Posterior vena cava (tissue), 2 donors: ENCODE measurements at places on chromosomes 11 and 22.

DNA sequence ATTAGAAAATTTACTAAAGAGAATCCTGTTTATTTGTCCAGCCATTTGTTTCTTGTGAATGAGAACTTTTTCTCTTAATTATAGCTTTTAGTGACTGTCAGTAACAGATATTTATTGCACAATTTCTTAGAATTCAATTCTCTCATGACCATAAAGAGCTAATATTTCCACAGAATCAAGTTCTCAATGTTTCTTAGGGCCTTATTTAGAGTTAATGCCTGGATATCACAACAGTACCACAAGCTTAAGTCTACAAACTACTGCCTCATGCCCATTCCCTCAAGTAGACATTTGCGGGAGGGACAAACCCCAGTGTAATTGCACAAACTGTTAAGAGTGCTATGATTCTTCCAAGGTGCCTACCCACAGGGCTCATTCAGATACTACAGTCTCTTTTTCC lies 199.7 kb upstream of the POU2AF2 start:
- DNase-seq = no peak

GRCh38 chr22:35264986-35265385 lies 7.7 kb downstream of the HMGXB4 start:
- DNase-seq = no peak

- peak; percentile 67 for DNase-seq
These were observed 60.9 kb upstream of the MYEOV start for GRCh38 chr11:69232821-69233743.

DNA sequence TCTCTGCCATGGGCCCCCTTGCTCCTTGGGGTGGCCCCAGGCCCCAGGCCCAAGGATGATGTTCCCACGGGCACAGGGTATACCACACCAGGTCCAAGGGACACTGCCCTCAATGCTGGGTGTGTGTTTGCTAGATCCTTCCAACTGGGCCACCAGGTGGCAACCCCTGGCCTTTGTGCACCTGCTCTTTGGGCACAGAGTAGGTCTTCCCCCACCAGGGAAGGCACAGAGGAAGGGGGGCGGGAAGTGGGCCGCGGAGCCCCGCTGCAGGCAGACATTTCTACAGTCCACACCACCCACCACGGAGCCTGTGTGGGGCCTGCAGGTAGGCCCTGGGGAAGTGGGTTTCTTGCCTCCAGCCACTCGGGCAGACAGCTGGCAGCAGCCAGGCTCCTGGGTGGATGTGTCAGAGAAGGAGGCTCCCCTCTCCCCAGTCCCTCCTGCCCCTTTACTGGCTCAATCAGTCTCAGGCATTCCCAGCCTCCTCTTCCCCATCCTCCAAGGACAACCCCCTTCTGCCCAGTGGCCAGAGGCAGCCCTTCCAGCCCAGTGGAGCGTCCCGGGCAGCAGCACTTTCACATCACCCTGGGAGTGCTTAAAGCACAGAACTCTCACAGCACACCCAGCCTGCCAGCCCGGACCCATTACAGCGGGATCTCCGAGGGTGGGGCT lies 21.6 kb downstream of the MAFF start:
- no peak for DNase-seq

GRCh38 chr11:95715777-95716241 lies 73.8 kb downstream of the FAM76B start:
- no peak for DNase-seq

DNA sequence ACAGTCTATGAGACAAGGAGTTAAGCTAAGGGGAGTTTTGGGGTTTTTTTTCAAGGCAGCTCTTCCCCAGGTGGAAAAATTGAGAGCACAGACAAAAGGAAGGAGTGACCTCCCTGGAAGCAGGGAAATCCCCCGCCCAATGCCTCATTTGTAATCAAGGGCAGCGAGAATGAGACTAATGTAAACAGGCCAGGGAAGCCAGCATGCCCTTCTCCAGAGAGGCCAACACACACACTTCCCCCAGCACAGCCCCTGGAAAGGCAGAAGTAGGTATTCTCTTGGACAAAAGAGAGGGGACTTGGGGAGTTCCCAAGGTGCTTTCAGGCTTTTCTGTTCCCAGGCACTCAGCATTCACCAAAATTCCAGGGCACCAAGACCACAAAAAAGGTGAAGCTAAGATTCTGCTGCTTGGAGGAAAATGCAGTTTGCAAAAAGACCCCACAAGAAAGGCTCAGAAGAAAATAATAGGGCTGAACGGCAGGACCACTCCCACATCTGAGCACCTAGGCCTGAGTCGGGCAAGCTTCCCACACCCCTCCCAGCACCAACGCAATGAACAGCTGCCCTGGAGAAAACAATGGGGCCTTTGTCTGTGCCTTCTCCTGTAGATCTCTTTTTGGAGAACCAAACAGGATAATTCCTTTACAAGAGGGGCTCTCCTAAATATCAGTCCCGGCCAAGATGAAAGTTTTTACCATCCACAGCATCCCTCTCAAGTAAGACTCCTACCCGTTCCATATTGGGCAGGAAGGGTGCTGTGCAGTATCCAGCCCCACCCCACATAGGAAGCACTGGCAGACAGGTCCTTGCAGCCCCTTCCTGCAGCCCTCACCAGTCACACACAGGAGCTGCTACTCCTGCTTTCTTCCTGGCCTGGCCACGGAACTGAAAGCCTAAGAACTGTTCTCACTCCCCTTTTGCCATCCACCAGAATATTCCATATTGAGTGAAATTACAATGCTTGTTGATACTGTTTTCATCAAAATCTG lies 70.7 kb upstream of the AKIP1 start:
- no peak for DNase-seq

DNA sequence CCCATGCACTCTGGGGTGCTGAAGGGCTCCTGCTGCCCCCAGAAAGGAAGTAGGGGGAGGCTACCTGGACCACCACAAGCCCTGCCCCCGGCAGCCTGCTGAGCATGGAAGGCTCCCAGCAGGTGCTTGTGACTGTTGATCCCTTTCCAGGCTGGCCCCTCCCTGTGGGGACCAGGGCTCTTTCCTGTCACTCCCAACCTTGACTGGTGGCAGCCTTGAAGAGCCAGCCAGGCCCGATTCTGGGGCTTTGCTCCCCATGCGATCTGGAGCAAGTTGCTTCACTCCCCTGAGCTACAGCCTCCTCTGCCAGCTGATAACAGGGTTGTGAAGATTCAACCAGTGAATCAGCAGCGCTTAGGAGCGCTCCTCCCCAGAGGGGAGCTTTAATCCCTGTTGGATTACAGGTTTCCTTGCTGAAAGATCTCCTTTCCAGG lies 4.6 kb upstream of the CST6 start:
- DNase-seq = no peak

- DNase-seq = no peak
These were observed 19.1 kb downstream of the RIC3 start for GRCh38 chr11:8149726-8150125.

DNA sequence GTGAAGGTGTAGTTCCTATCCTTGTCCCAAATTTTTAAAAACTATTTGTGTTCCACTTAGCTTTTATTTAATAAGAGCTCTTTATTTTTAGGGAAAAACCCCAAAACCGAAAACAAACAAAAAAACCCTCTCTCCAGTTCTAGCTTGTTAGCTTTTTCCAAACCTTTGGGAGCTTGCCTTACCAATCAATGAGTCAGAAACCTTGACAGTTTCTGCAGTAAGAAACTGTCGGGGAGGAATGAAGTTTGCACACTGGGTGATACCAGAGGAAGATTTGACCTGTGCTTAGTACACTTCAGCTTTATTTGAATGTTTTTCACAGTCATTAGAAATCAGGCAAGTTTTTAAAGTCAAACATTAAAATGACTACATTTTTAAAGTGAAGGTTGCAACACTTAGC lies 105.0 kb downstream of the FAT3 start:
- no peak for DNase-seq

DNA sequence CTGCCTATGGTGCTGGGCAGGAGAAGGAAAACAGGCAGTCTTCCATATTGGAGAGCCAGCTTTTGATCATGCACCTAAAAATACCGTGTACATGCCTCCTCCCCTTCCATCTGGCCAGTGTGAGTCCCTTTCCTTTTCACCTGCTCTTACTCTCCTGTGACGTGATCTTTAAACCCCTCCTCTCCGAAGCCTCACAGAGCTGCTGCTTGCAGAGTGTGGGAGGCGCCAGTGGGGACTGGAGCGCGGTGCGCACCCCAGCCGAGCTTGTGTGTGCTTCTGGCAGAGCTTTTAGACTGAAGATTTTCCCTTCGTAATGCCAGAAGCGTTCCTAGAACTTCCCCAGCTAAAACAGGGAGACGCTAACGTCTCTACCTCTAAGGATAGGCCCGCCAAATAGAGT lies 29.8 kb downstream of the MUC6 start:
- no peak for DNase-seq

GRCh38 chr11:59678118-59678812 lies 9.4 kb upstream of the PATL1 start:
- DNase-seq = no peak

GRCh38 chr11:130066338-130066737 lies 3.4 kb upstream of the APLP2 start:
- no peak for DNase-seq

- no peak for DNase-seq
These were observed 14.6 kb downstream of the DKK3 start for GRCh38 chr11:11993839-11994238.

GRCh38 chr11:110984147-110984546 lies 261.4 kb upstream of the POU2AF2 start:
- DNase-seq = no peak

DNA sequence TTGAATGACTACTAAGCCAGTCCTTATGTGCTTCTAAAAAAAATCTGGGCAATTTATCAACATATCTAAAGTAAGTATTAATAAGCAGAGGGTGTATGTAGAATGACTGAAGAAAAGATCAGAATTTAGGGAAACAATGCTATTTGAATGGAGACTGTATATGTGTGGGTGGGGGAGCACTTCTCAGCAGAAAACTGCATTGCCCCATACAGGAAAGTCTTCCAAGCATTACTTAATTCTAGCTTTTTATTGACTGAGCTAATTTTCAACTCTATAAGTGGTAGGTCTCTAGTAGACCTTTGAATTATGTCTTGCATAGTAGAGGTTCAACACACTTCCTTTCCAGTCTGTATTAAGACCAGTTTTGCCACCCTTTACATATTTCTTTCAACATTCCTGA lies 41.7 kb downstream of the CASP12 start:
- no peak for DNase-seq

GRCh38 chr11:61134801-61135257 lies 26.4 kb downstream of the VPS37C start:
- DNase-seq = peak; percentile 72

GRCh38 chr22:45731798-45732495 lies 60.3 kb downstream of the ATXN10 start:
- DNase-seq = no peak

GRCh38 chr11:115743719-115744118 lies 239.5 kb upstream of the CADM1 start:
- no peak for DNase-seq

DNA sequence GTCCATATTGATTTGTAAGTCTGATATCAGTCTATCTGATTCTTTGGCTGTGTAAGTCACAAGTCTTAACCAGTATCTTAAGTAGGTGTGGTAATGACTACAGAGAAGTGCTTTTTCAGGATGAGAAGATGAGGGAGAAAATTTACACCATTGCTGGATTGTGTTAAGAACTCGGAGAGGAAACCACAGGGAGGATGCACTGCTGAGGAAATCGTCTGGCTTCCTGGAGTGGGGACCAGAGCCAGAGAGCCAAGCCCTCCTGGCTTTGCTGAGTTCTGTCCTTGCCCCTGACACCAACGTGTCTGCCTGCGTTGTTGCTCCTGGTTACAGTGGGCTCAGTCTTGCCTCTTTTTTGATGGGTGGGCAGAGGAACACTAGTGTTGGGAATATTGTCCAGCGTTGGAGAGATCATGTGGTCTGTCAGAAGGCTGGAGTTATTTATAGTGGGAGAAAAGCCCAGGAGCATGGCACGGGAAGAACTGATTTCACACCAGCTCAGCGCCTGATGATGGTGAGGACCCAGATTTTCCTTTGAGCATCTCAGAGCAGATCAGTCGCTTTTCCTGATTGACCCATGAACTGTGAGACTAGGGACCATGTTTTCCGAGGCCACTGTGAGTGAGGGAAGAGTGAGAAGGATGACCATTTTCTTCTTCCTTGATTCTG lies 29.6 kb downstream of the MARK2 start:
- peak; percentile 31 for DNase-seq

GRCh38 chr11:69239641-69240040 lies 54.3 kb upstream of the MYEOV start:
- DNase-seq = peak; percentile 31

DNA sequence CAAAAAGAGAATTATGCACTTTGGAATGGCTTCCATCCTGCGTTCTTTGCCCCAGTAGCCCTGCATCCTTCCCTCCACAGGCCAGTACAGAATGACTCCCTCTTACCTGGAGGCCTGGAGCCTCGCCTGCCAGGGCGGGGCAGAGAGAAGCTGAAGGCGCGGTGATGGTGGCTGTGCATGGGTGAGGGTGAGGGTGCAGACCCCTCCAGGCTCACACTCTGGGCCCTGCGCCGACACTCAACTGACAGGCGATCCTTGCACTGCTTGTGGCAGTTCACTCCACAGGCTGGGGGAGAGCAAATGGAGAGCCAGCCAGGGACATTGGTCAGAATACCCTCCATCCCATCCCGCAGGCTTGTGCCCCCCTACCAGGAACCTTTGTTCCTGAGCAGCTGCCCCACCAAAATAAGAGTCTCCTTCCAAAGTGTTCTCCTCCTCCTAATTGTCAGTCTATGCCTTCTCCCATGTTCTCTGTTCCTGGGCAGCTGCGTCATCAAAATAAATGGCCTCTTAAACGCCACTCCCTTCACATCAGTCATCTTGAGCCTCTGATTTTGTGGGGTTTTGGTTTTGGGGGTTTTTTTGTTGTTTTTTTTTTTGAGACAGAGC lies 5.9 kb upstream of the NRXN2 start:
- DNase-seq = peak; percentile 41

GRCh38 chr11:33936725-33937604 lies 45.1 kb upstream of the LMO2 start:
- peak; percentile 93 for DNase-seq

DNA sequence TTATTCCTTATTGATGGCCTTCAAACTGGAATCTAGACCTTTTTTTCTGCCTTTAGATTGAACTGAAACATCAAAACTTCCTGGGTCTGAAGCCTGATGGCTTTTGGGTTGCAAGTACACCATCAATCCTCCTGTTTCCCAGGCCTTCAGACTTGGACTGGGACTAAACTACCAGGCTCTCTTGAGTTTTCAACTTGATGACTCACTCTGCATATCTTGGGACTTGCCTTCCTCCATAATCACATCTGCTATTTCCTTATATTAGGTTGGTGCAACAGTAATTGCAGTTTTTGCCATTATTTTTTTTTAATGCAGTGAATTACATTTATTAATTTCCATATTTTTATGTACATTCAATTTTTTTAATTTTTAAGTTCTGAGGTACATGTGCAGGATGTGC lies 7.0 kb downstream of the OR51B5 start:
- no peak for DNase-seq
